ENCODE measurements at places on chromosomes 11 and 22.

- no peak for DNase-seq
Measured at GRCh38 chr11:101915791-101916291, 481 bp downstream of the ANGPTL5 start.

DNA sequence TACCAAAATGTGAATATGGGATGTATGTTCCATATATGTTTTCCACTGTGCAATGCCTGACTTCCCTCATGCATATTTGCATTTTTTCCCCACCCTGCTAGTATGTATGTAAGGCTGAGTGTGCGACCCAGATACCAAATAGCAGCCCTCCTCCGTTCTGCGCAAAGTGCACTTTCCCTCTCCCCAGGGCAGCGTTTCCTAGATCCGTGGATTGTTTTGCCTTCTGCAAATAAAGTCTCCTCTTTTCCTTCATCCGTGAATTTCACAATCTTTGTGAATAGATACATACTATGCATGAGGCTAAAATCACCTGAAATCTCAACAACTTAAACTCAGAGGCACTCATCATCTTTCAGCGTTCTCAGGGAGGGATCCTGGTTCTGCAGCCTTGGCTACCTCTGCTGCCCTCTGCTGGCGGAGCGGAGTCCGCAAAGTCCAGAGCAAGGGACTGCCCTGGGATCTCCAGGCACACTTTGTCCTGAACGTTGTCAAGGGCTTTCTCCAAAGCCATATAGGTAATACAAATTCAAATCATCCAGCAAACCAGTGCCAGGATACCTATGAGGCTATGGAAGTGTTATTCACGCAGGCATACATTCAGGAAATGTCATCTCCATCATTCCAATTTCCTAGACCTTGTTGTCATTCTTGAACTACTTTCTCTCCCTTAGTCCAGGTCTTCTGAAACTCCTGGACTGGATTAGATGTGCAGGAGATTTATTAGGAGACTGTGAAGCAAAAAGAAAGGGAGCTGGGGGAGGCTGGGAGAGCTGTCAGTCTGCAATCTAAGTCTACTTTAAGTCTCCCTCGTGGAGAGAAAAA is 53.1 kb downstream of the CNTF start:
- DNase-seq = peak; percentile 66

GRCh38 chr11:62823677-62824076 is 8.2 kb downstream of the STX5 start:
- no peak for DNase-seq

DNA sequence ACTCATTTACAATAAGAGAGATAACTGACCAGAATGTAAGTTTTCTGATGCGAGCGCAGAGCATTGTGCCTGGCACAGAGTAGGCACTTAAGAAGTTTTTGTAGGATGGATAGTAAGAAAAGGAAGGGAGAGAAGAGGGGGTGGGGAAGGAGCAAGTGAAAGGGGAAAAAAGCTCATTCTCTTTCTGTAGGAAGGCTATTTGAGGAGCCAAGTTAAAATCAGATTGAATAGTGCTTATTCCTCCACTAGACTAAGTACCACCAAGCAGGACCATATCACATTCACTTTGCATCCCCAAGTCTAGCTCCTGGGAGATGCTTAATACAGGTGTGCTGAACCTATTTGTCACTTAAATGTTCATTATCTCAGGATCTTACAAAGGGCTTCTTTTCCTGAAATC is 14.1 kb upstream of the CRKL start:
- no peak for DNase-seq
